Effector CD8-positive, alpha-beta T cell (primary cell): ENCODE measurements at places on chromosomes 12 and 14.

GRCh38 chr12:3130057-3130830 is 53.1 kb downstream of the TSPAN9 start:
- no peak for DNase-seq

DNA sequence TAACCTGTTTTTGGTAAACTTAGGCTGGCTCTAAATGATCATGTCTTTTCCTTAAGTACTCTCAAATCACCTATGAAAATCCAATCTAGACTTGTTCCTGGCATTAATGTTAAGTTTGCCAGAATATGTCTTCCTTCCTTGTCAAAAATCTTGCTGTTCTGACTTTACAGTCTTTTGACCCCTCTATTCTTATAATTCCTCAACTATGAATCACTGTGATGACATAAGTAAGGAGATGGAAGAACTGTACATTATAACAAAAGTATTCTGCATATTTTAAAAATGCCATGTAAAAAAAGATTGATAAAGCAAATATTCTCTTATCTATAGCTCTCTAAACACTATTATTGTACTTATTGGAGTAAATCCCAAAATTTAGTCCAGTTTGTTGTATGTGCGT is 51.4 kb upstream of the BAZ1A start:
- DNase-seq: no peak

DNA sequence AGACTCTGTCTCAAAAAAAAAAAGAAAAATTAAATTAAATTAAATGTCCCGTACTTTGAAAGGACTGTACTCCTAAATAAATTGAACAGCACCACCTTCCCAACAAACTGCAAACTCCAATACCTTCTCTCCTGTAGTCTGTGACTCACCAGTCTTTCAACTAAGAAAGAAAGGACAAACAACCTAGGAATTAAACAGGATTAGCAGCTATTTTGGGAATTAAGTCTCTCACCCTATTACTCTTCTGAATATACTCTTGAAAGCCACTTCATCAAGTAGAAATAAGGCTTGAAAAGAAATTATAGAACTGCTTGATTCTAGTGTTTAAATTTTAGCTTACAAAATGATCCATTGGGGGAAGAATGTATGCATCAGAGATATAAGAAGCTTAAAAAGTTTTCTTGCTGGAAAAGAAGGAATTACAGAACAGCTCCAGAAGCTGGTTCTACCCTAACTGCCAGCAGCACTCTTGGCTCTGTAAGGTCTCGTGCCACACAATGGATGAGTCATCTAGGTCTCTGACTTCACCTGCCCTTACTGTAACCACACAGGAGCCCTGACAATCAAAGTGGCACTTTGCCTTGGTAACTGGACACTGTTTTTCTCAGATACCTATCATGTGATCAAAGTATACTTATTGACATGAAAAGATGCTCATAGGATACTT is 57.0 kb upstream of the CERS5 start:
- DNase-seq: no peak

DNA sequence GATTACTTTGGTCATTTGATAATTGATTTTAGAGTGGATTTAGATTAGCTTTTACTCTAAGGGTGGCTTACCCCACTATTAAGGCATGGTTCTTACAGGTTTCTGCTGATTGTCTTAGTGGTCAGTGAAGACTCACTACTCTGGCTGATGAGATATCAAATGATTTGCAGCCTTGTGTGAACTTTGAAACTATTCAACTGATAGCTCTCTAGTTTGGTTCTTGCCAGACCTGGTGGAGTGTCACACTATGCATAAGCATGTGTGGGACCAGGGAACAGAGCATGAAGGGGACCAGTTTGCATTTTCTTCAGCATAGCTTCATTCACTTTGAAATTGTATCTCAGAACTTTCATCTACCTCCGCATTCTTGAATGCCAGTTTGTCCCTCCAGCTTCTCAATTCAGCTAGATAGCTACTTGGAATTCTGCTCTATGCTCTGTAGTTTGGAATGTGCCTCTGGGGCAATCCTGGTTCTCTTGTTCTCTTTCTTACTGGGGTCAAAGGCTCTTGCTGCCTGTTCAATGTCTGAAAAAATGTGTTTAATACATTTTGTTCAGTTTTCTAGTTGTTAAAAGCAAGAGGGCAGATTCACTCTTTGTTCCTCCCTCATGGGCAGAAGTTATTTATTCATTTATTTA is 12.7 kb downstream of the SCYL2 start:
- no peak for DNase-seq

DNA sequence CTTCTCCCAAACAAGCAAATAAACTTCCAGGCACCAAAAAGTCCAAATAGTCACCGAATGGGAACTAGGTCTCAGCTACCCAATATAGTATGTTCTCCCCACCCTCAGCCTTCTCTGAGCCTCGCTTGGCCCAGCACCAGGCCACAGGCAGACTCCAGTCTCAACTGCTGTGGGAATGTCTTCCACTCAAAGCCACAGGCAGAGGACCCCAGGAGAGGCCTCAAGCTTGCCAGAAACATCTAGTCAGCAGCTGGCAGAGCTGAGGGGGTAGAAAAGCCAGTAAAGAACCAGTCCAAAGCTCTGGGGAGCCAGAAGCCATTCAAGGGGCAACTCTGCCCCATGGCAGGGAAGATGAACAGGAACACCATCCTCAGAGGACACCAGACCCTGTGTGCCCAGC is 41.8 kb downstream of the FMNL3 start:
- DNase-seq: no peak

DNA sequence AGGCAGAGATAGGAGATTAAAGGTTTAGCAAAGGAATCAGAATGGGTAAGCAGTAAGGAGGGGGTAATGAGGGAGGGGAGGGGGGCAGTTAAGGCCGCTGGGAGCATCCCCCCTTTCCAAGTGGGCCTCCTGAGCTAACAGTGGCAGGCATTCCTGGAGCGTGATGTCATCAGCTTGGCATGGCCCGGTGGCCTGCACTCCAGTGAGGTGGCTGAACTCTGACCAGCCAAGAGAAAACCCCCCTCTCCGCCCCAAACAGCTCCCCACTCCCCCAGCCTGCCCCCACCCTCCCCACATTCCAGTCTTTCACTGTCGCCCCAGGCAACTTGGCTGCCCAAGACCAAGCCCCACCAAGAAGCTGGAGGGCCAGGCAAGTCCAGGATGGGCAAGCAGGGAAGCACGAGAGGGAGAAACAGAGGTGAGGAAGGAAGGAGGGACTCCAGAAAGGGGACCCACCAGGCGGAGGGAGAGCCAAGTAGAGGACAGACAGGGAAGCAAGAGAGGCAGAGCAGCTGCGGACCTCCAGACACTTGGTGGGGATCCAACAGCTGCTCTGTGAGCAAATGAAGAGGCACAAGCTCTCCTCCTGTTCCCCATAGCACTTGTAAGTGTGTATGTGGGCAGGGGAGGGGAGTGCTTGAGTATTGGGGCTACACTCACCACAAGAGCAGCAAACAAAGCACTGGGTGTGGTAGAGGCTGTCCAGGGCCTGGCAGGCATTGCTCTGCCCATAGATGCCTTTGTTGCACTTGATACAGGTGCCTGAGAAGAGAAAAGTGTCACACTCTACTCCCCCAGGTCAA is 4.5 kb downstream of the AJUBA start:
- no peak for DNase-seq

- no peak for DNase-seq
Measured at GRCh38 chr12:26177283-26177682, 18.1 kb upstream of the SSPN start.

DNA sequence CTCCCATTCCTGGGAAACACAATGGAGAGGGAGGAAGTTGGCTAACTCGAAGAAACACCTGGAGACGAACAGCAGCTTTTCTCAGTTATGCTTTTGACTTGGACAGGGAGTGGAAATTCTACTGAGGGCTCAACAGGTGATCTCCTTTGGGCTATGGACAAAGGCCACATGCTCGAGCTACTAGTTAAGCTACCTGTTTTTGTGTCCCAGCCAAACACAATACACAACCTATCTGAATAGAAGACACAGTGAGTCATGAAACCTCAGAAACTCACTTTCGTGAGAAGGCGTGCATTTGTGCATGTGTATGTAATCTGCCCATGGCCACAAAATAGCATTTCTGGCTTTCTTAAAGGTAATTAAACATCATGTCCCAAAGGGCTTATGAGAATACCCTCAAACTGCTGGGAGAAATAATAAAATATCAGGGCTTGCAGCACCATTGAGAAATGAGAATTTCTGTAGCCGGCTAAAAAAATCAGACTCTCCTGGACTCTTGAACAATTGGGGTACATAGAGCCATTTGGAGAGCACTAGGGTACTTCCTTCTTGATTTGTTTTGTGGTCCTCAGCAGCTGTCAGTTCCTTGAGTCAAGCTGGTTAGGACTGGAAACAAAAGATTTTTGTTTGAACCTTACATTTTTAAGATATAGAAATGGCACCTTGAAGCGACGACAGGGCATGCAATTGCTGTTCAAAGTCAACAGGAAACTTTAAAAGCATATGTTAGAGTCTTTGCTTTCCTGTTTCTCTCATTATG is 85.5 kb upstream of the PTHLH start:
- DNase-seq: no peak

- DNase-seq: no peak
Measured at GRCh38 chr12:119829439-119829838, 47.7 kb downstream of the CIT start.

DNA sequence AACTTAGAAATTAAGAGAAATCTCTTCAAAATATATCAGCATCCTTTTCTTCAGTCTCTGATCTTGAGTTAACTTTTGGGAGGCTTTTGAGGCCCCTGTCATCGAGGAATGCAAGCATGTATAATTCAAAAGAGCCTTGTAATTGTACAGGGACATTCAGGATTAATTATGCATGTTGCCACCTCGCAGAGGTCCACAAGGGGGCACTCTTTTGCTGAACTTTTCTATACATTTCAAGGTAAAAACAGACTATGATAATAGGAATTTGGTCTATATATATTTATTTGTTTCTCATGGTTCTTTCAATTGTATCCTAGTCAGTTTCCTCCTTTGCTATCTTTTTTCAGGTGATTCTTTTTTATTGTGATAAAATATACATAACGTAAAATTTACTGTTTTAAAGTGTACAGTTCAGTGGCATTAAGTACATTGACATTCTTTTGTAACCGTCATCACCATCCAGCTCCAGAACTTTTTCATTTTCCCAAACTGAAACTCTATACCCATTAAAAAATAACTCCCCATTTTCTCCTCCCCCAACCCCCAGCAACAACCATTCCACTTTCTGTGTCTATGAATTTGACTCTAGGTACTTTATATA is 47.0 kb upstream of the SLC2A13 start:
- no peak for DNase-seq

GRCh38 chr12:3772380-3772779 is 19.5 kb upstream of the CRACR2A start:
- no peak for DNase-seq

GRCh38 chr14:29799464-29800095 is 128.1 kb downstream of the PRKD1 start:
- no peak for DNase-seq

DNA sequence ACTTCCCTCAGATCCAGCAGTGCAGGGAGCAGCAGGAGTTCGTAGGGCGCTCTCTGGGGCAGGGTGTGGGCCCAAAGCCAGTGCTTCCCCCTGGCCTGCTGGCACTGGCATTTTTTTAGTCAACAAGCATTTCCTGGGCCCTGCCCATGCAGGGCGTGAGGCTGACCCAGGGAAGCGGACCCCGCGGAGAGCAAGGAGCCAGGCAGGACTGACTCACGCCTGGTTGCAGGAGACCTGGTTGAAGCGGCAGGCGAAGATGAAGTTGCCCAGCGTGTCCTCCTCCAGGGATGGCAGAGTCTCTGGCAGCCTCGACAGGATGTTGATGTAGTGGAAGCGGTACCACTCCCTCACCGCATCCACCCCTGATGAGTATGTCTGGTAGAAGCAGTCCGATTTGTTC is 13.5 kb downstream of the SCNN1A start:
- no peak for DNase-seq

- no peak for DNase-seq
Measured at GRCh38 chr14:49679271-49679670, 8.7 kb downstream of the POLE2 start.

DNA sequence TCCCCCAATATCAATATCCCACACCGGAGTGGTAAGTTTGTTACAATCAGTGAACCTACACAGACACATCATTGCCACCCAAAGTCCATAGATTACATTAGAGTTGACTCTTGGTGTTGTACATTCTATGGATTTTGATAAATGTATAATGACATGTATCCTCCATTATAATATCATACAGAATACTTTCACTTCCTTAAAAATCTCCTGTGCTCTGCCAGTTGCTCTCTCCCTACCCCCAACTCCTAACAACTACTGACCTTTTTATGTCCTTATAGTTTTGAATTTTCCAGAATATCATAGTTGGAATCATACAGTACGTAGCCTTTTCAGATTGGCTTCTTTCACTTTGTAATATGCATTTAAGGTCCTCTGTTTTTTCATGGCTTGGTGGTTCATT is 48.4 kb downstream of the SLC4A8 start:
- no peak for DNase-seq
